ENCODE measurements at places on chromosomes 11 and 22.

DNA sequence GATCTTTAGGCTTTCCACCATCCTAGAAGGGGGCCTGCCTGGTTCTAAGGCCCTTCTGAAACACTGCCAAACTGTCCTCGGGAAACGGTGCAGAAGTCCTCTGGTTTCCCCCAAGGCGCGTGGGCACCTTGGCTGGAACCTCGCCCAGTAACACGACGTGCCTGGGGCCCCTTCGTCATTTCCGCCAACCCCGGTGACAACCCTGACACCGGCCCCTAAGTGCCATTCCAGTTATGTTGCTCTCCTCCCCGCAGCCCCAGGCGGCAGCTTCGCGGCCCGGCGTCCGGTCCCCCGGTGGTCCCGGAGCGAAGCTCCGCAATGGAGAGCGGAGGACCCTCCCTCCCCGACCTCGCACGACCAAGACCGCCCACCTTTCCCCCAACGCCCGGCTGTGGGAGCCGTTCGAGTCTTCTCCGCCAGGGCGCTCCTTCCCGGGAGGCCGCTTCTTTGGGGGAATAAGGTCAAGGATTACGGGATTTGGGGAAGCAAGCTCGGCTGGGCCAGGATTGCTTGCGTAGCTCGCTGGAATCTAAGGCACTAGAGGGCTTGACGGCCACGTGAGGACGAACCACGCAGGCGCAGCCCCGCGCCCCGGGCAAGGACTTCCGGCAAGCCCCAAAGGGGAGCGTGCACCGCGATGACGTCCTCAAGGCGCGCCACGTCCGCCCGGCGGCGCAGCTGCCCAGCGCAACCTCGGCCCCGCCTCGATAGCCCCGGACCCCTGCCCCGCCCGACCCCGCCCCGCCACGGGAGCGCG lies 626 bp downstream of the RNH1 start:
- DNase-seq: peak; percentile 94

- no peak for DNase-seq
Observed at GRCh38 chr22:46408568-46409506, 73.3 kb downstream of the TRMU start.

- no peak for DNase-seq
Observed at GRCh38 chr11:22711071-22711770, 44.8 kb downstream of the GAS2 start.

GRCh38 chr11:131845255-131845654 lies 474.8 kb downstream of the NTM start:
- no peak for DNase-seq

DNA sequence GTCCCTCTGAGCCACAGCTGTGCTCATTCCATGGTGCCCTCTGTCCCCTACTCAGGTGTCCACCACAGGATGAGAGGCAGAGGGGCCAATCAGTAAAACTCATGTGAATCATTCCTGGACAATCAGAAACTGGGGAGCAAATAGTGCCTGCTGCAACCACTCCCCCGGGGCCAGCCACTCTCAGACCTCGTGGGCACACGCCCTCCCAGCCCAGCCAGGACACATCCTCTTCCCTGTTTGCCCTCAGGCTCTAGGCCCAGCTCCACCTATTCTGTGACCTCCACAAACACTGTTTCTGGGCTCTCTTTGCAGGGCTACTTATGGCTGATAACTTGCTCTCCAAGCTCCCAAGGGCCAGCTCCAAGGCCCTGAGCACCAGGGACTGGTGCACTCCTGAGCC lies 14.0 kb upstream of the KCTD14 start:
- DNase-seq: no peak

DNA sequence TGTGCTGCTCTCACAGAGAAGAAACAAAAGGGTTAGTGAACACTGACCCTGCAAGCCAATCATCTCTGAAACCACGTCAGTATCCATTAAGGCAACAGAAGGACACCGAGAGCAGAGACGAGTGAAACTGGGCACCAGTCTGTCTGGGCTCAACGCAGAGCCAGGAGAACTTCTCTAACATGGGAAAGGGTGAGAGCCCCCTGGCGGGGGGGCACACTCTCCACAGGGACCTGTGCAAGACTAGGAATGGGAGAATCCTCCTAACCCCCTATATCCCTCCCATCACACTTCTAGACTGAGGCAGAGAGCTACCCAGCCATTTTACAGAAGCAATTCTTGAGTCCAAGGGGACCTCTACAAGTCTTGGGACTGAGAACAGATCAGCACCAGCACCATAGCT lies 285.8 kb downstream of the SOX6 start:
- DNase-seq: no peak

GRCh38 chr11:2186669-2187279 lies 15.2 kb upstream of the TH start:
- peak; percentile 22 for DNase-seq

DNA sequence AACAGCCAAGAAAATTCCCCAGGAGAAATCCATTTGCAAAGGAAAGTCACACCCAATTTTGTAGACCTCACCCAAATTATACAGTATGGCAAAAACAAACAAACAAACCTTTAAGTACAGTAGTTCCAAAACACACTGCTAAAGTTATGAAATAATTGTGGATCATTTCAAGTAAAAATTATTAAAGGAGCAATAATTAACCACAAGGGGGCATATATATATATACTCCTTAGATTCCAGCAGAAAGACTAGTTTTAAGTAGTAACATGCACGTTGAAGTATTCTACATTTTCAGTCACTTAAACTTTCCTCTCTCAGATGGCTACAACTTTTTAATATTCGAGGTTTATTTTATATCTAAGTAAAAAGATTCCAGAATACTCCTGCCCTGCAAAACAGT lies 26.8 kb downstream of the RNF141 start:
- DNase-seq: no peak

- no peak for DNase-seq
Observed at GRCh38 chr11:118142809-118143208, 9.8 kb downstream of the SCN4B start.

DNA sequence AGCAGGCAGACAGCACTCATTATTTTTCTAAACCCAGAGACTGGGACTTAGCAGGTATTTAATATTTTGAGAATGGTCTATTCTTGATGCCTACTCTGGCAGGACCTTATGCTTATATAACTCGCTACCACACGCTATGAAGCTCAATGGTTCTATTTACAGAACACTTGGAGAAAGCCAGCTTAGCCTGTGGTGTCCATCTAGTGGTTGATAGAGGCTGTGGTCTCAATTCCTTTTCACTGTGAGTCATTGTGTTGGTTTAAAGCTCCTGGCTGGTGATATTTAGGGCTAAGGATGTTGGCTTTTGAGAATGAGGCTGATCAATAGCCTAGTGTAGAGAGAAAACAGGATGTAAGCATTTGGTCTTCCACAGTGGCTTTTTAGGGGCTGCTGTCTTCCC lies 206.4 kb downstream of the DBX1 start:
- DNase-seq: no peak

All from stimulated activated CD8-positive, alpha-beta memory T cell treated with anti-CD3 and anti-CD28 coated beads, Interleukin-7, amount 100 ng/mL, for 1 hour (primary cell).